ENCODE measurements at places on chromosomes 12 and 14.

DNA sequence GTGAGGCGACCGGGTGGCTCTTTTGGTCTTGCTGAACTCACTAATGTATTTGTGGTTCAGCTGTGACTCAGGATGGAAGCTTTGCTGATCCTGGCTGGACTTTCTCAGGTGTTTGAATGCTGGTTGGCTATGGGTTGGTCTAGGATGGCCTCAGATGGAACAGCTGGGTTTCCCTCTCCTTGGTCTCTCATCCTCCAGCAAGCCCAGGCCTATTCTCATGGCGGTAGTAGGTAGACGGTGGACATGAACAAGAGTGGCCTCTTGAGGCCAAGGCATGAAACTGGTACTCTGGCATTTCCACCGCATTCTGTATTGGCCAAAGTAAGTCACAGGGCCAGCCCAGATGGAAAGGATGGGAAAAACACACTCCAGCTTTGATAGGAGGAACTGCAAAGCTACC, 11.8 kb upstream of the POLR3B start:
- no peak for DNase-seq

- DNase-seq, result no peak
These were observed 56.5 kb upstream of the PCNX4 start for GRCh38 chr14:60035177-60035576.

GRCh38 chr12:44774815-44775411, 101.2 kb downstream of the NELL2 start:
- no peak for DNase-seq

GRCh38 chr14:101470266-101470665, 91.0 kb upstream of the DIO3 start:
- DNase-seq, result no peak

GRCh38 chr12:14259481-14260010, 105.9 kb upstream of the ATF7IP start:
- no peak for DNase-seq

DNA sequence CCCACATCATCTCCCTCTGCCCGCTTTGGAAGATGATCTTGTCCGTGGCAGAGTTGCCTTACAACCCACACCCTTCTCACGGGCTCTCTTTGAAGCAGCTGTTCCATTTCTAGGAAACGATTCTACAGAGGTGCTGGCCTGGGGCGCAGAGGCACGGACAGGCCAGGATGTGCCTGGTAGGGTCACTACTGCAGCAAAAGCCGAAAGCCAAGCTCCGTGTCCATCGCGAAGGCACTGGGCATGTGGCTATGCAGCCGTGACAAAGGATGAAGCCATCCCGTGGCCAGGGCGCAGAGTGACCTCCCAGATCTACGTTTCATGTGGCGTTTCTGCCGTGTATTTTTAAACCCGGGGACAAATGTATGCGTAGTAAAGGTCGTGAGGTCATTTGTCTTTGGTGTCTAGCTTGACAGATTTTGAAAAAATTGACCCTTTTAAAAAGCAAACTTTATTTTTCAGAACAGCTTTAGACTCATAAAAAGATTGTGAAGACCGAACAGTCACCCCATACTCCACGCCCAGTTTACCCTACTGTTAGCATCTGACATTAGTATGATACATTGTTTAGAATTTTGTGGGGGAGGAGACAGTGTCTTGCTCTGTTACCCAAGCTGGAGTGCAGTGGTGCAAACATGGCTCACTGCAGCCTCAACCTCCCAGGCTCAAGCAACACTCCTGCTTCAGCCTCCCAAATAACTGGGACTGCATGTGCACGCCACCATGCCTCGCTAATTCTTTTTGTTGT, 40.4 kb upstream of the NCOR2 start:
- DNase-seq, result no peak

DNA sequence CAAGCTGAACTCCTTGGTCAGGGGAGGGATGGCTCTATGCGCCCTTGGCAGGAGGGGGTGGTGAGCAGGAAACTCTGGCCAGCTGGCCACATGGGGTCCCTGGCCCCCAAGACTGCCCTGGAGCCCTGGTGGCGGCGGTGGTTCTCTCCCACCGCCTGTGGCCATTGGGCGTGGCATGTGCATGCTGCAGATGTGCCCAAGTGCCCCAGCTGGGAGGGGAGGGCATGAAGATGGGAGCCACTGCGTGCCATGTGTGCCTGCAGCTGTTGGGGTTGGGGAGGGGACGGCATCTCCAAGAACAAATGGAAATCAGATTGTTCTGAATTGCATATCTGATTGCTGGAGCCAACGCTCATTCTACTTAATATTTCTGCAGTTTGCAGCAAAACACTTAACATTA, 115.7 kb upstream of the IGF1 start:
- DNase-seq, result no peak

GRCh38 chr14:96245710-96246538, 10.1 kb upstream of the BDKRB1 start:
- no peak for DNase-seq

DNA sequence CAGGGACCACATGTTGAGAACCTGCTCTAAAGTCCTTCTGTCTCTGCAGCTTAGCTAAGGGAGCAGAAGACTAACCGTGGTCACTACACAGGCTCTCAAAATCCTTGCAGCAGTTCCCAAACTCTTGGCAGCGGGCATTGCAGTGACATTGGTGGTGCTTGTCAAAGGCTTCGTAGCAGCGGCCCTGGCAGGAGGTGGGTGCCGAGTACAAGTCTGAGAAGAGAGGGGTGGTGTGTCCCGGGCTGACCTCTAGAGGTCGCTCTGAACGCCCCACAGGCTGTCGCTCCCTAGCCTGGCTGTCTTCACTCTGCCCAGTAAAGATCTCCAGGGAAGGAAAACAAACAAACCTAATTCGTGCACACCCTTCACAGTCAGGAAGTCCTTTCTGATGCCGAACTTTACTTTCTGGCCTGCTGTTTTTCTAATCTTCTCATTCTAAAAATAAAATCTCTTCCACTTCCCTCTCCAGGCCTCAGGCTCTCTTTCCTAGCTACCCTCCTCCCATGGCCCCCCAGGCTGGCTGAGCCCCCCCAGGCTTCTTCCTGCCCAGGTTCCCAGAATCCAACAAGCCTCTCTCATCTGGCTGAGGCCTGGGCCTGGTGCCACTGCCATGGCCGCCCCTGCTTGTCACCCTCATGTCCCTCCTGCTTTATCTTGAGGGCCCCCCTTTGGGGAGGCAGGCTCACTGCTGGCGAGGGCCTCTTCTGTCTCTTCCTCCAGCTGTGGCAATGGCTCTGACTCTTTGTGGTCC, 7.7 kb downstream of the ENDOU start:
- DNase-seq, result peak; percentile 80

DNA sequence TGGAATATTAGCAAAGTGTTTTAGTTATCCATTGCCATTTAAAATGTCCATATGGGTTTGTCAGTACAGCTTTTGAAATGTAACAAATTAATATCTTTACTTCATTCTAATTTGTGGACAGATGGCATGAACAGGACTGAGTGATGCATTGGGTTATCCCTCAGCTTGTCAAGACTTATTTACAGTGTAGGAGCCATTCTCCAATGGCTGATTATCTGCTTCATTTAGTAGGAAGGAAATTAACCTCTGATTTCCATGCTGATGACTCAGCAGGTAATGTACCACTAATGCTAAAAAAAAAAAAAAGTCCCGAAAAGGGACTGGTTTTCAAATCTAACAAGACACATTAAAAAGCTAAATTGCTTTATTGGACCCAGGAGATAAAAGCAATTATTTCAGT, 1149.0 kb upstream of the USP15 start:
- no peak for DNase-seq

DNA sequence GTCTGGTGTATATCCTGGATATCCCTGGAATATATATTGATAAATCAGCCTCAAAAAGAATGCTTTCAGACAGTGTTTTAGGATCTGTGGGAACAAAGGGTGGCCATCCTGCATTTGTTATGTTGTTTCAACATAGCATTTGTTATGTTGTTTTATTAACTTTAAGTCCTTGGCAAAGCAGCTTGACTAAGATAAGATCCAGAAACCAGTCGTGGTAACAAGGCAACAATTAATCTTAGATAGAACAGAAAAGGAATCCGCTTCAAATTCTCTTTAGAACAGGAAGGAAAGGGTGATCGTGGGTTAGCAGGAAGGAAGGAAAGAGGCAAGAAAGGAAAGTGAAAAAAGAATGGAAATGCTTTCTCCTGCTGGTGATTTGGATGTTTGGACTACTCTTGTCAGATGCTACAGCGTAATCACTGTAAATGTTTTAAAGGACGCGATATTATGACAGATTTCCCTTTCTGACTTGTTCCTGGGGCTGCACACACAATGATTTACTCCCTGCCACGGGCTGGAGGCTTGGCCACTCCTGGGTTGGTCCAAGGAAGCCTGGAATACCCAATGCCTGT, 443.3 kb downstream of the DPF3 start:
- DNase-seq, result no peak

DNA sequence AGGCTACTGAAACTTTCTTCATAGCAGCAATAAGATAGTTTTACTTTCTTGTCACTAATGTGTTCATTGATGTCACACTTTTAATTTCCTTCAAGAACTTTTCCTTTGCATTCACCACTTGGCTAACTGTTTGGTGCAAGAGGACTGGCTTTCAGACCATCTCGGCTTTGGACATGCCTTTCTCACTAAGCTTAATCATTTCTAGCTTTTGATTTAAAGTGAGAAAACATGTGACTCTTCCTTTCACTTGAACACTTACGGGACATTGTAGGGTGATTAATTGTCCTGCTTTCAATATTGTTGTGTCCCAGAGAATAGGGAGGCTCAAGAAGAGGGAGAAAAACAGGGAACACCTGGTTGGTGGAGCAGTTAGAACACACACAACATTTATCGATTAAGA, 41.9 kb downstream of the IFNG start:
- no peak for DNase-seq

- DNase-seq, result no peak
These were observed 8.3 kb upstream of the PLEK2 start for GRCh38 chr14:67420102-67420739.

GRCh38 chr14:94850309-94851211, 80.6 kb upstream of the GSC start:
- DNase-seq, result no peak

GRCh38 chr14:45044638-45045037, 39.3 kb upstream of the PRPF39 start:
- no peak for DNase-seq

GRCh38 chr12:124150168-124150567, 144.7 kb upstream of the RFLNA start:
- DNase-seq, result no peak

- DNase-seq, result no peak
These were observed 22.6 kb downstream of the LRCOL1 start for GRCh38 chr12:132587781-132588180.

DNA sequence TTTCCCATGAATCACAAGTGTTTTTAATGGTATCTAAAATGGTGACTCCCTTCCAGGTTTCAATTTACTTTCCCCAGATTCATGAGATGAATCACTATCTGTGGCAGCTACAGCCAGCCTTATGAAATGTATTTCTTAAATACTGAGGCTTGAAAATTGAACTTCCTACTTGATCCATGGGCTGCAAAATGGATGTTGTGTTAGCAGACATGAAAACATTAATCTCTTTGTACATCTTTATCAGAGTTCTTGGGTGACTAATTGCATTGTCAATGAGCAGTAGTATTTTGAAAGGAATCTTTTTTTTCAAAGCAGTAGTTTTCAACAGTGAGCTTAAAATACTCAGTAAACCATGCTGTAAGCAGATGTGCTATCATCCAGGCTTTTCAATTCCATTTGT, 250.8 kb downstream of the SLC6A15 start:
- no peak for DNase-seq

- no peak for DNase-seq
These were observed 114.8 kb downstream of the PLXNC1 start for GRCh38 chr12:94263011-94263811.

DNA sequence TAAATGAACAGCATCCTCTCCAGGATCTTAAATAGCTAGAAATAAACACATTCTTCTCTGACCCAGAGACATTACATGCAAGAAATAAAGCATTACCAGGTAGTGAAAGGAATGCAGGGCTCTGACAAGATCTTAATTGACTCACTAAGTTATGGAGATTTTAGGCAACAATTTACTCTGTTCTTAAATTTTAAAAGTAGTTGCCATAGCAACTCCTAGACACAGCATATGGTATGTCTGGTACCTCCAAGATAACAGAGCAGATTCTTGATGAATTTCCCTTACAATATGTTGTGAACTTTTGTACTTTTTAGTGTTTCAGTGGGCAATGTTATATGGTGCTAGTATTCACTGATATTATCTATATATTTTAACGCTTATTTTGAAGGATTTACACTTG, 76.7 kb upstream of the G2E3 start:
- DNase-seq, result no peak

DNA sequence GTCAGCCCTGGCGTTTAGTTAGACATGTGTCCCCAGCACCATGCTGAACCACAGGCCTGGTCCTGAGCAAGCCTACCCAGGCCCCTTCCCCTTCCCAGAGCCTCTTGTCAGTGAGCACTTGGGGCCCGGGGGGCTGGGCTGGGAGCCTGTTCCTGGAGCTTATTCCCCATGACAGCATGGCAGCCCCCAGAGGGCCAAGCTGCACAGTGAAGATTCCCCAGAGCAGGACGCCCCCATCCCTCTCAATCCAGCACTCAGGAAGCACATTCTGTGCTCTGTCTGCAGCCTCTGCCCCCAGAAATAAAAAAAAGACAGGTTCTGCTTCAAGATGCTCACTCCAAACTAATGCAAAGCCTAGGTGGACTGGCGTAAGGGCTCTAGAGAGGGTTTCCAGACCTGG, 117.3 kb downstream of the LGMN start:
- DNase-seq, result no peak

DNA sequence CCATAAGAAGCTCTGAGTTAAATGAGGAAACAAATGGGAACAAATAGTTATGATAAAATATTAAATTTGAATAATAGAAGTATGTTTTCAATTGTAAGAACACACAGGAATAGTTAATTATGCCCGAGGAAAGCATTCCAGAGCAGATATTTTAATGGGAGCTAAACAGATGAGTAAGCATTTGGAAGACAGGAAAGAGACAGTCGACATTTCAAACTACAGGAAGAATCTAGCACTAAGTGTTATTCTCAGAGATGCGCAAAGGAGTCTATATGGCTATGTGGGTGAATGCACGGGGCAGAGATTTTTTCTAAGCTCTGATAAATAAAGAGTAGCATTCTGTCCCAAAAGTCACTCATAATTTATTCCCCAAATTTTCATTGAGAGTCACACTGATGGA, 64.5 kb upstream of the SSTR1 start:
- DNase-seq, result no peak

DNA sequence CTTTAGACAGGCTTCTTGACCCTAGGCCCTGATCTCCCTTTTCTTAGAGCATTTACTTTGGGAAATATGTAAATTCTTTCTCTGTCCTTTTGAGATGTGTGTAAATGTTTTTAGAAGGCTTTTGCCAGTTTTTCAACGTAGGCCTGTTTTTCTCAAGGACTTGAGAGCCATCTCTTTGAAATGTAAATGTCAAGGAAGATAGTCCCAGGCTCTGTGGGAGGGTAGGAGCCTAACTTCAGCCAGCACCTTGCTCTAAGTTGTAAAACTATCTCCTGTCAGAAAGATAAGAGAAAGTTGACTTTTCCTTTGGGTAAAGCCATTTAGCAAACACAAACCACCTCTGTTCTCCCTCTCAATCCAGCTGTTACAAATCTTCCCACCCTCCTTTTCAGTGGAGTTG, 219.8 kb downstream of the RPS29 start:
- no peak for DNase-seq
